ENCODE measurements at places on chromosomes 2 and 18.
A peak's percentile ranks its signal among the peaks of the same experiment; 100 is the strongest.

GRCh38 chr2:46570396-46570795 is 91.0 kb downstream of the TMEM247 start:
- DNase-seq = no peak

- DNase-seq = no peak
These were observed 22.3 kb downstream of the IL1RN start for GRCh38 chr2:113149553-113150257.

- no peak for DNase-seq
These were observed 19.3 kb downstream of the CCT7 start for GRCh38 chr2:73253400-73253799.

- DNase-seq = no peak
These were observed 46.1 kb upstream of the KIF5C start for GRCh38 chr2:148828941-148829340.

DNA sequence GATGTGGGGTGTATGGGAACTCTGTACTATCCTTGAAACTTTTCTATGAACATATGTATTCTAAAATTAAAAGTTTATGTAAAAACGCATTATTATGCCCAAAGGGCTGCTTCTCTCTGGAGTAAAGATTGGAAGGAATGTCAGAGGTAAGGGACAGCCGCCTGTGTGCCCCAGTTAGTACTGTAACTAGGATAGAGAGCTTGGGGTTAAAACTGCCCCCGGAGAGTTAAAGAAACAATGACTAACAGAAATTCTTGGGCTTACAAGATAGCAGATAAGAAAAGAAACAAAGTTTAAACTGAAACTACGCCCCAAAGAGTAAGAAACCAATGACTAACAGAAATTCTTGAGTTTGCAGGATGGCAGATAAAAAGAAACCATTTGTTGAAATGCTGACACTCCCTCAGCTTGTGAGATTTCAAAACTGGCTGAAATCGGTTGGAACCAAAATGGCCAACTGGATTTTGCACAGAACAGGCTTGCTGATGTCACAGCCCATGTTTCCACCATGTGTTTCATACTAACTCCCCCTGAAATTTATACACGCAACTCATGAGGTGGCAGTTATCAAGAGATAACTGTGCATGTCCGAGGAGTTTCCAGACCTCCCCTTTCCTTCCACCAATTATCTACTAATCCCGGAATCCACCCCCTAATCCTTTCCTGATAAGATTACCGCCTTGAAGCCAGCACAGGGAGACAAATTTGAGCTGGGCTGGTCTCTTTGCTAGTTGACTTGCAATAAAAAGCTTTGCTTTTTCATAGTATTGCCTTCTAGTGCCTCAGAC is 8.7 kb upstream of the TXNDC2 start:
- DNase-seq = no peak

DNA sequence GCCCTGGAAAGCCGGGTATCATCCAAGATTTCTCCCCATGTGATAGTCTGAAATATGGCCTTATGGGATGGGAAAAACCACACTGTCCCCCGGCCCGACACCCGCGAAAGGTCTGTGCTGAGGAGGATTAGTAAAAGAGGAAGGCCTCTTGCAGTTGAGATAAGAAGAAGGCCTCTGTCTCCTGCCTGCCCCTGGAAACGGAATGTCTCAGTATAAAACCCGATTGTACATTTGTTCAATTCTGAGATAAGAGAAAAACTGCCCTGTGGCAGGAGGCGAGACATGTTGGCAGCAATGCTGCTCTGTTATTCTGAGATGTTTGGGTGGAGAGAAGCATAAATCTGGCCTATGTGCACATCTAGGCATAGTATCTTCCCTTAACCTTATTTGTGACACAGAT is 26.8 kb downstream of the RUFY4 start:
- no peak for DNase-seq

GRCh38 chr2:75525434-75526310 is 35.1 kb downstream of the EVA1A start:
- no peak for DNase-seq

DNA sequence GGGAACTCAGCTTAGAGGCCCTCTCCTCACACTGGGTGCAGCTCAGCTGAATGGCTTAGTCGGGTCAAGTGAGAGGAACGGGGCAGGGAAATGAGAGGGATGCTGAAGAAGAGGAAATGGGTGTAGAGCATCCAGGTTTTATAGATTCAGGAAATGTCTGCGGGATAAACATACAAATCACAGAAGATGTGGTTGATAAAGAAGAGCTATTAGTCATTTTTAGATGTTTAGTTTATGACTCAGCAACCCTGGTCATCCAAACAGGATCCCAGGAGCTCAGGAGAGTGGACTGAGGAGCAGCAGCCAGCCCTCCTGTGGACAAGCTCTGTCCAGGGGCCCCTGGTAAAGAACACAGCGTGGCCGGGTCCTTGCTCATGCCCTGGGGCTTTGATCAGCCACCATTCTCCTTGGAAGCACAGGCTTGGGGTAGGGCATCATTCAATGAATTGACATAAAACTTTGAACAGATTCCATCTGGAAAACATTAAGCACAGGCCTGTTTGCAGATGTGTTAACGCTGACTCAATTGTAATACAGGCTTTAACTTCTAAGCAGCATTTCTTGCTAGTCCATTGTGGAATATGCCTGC is 83.0 kb downstream of the NPAS2 start:
- DNase-seq = no peak

DNA sequence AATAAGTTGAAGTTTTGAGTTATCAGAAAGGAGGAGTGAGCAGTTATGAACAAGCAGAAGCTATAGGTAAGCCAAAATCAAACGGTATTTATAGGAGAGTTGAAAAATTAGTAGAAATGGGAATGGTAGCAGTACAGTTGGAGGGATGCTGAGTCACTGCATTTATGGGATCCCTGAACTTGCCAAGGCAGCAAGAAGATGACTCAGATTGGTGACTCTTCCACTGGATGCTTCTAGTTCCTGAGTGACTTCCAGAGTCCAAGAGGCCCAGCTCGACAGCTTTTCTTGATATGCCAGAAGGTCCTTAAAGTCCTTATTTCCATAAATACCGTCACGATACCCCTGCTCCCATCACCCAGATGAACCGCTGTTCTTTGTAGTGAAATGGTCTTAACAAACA is 31.1 kb upstream of the ACTR3 start:
- no peak for DNase-seq

DNA sequence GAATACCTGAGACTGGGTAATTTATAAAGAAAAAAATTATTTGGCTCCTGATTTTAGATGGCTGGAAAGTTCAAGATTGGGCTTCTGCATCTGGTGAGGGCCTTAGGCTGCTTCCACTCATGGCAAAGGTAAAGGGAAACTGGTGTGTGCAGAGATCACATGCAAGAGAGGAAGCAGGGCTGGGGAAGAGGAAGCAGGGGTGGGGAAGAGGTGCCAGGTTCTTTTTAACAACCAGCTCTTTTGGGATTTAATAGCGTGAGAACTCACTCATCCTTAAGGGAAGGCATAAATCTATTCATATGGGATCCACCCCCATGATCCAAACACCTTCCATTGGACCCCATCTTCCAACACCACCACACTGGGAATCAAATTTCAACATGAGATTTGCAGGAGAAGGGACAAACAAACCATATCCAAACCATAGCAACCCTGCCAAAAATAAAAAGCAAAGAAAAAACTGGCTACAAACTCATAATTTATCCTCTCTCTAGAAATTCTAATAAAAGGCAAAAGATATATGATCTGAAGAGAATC is 30.4 kb downstream of the PRKRA start:
- DNase-seq = no peak

- no peak for DNase-seq
These were observed 478 bp downstream of the CLHC1 start for GRCh38 chr2:55231546-55232083.

GRCh38 chr18:54777989-54778388 is 50.3 kb upstream of the RAB27B start:
- DNase-seq = no peak

DNA sequence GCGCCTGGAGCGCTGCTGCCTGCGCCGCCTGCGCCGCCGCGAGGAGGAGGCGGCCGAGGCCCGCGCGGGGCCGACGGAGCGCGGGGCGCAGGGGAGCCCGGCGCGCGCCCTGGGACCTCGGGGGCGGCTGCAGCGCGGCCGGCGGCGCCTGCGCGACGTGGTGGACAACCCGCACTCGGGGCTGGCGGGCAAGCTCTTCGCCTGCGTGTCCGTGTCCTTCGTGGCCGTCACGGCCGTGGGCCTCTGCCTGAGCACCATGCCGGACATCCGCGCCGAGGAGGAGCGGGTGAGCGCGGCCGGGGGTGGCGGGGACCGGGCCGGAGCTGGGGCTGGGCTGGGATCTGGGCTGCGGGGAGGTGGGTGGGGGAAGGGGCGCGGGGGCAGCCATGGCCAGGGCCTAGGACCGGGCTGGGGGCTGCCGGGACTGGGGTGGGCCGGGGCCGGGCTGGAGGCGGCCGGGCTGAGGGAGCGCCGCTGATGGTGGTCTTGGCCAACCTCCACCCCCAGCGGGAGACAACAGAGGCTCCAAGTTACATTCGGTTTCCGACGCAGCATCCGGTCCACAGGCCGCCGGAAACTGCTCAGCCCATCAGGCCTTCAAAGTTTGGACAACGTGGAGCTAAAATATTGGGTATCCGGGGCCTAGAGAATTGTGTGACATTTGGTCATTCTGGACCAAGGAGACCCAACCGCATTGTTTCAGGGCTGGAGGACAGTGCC is 66.4 kb downstream of the KCNG2 start:
- no peak for DNase-seq

- DNase-seq = no peak
These were observed 111.0 kb upstream of the MAP4K3 start for GRCh38 chr2:39547811-39548719.

DNA sequence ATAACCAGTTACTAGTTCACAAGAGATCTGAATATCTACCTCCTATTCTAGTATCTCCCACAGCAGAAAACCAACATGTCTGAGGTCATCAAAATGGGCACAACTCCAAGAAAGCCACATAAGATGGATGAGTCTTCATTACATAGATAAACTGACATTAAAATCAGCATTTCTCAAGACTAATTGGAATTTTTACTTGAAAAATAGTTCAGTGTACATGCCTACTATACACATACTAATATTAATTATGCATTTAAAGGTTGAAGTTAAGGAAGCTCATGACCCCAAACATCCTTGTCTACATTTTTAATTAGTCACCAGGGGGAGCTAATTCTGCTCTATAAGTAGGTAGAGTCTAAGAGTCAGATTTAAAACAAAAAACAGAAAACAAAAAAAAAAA is 41.9 kb downstream of the ZNF521 start:
- no peak for DNase-seq

DNA sequence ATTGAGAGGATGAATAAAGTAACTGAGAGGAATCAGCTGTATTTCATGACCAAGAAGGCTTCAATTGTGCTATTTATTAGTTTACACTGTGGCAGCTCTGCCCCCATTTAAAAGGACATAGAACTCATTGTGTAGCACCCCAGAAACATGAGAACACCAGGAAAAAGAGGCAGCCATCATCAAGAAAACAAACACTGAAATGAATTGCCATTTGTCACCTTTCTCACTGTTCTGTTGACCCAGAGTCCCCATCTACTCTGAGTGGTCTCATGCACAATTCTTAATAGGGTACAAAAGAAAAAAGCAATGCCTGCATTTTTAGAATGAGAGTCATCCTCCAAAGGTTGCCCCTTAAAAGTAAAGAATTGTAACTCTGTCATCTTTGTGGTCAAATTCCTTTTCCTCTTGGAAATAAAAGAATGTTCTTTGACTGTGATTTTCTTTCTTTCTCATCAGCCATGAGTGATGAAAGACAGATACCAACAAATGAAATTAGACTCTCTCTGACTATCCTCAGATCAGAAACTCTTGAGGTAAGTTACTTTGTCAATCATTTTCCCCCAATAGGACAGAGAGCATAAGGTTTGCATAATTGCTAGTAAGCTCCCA is 1941.9 kb upstream of the PIK3C3 start:
- no peak for DNase-seq

DNA sequence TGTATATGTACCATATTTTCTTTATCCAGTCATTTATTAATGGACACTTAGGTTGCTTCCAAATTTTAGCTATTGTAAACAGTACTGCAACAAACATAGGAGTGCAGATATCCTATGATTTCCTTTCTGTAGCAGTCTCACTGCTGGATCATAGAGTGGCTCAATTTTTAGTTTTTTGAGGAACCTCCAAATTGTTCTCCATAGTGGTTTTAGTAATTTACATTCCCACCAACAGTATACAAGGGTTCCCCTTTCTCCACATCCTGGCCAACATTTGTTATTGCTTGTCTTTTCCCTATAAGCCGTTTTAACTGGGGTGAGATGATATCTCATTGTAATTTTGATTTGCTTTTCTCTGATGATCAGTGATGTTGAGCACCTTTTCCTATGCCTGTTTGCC is 114.3 kb downstream of the TMEM17 start:
- DNase-seq = no peak

- DNase-seq = no peak
These were observed 16.9 kb upstream of the CFAP36 start for GRCh38 chr2:55502590-55503141.

DNA sequence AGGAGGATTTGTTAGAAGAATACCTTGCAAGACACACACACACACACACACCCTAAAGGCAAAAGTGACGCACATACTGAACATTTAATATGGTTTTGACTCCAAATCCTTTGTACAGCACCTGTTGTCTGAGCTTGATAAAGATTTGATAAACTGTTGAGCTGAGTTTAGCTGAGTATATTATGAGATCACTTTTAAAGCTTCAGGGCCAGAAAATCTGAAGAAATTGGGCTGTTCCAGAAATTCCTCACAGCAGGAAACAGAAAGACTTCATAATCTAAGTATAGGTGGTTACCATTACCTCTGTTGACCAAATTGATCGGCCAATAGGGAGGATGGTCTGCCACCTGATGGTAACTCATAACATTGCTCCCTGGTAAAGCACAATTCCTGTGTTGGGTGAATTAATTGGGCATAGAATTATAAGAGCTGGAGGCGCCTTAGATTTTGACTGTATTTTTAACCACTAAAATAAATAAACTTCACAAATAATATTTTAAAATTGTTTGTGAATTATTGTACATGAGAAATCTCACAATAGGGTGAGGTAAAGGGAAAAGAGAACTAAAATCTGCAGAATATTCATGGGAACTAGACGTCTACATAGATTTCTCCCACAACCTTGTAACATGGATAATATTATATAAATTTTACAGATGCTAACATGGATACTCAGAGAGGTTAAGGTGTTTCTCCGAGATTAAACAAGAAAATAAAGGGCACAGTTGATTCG is 21.8 kb upstream of the RPIA start:
- peak; percentile 6 for DNase-seq

DNA sequence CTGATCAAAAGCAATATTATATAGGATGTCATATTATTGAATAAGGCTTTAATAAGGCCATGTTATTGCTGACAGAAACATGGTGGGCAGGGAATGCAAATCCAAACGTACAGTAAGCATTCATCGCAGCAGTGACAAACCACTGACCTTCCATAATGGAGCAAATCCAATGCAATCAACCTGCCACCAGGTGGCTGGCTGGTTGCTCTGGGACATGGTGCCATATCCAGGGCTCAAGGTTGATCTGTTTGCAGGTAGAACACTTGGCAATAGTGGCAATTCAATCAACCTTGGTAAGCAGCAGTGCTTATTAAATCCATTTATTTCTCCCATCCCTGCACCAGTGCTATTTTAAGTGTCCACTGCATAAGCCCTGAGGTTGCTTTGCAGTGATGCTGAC is 75.4 kb downstream of the CERKL start:
- DNase-seq = no peak

- no peak for DNase-seq
These were observed 29.0 kb downstream of the LAMA3 start for GRCh38 chr18:23718243-23718720.

- DNase-seq = no peak
These were observed 5.4 kb upstream of the SATB2 start for GRCh38 chr2:199462956-199463692.
